ENCODE measurements at places on chromosomes 11 and 22.

GRCh38 chr11:914747-915501 is 4.3 kb upstream of the CHID1 start:
- no peak for DNase-seq

- no peak for DNase-seq
Measured at GRCh38 chr11:23539556-23539955, 679.3 kb upstream of the CCDC179 start.

DNA sequence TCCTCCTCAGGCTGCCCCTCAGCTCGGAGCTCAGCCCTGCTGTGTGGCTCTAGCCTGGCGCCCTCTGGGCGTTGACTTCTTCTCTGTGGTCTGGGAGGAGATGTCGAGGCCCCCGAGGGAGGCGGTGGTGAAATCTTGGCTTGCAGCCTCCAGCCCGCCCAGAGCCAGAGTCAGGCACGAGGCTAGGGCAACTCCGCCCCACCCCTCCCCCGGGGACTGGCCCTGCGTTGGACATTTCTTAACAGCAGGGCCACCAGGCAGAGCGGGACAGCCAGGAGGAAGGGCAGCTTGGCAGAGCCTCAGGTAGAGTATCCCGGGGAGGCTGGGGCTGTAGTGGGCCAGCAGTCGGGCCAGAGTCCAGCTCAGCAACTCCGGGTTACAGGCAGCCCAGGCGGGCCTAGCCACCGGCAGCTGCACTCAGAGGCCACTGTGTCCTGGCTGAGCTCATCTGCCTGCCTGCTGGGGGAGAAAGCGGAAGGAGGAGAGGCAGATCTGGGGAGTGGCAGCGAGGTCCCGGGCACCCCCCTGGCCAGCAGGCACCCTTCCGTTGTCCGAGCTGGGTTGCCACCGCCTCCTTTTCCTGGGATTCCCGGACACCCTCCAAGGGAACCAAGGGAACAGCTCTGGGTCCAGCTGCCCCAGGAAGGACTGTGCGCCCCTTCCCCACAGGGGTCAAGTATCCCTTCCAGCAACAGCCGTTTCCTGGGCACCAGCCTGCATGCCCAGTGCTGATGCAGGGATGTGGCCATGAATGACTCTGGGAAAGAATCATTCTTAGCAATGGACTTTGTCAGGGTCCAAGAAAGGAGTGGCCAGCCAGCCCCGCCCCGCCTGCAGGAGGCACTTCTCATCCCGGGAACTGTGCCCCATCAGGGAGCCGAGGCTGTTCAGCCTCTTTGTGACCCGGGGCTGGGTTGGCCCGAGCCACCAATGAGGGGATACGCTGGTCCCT is at the start of gene ALDH3B1:
Gene ALDH3B1, plus strand, starts transcription at position 238 of the 952 bp plus-strand sequence. CDS start 4,971 bp downstream, outside the sequence.
- peak; percentile 79 for DNase-seq

DNA sequence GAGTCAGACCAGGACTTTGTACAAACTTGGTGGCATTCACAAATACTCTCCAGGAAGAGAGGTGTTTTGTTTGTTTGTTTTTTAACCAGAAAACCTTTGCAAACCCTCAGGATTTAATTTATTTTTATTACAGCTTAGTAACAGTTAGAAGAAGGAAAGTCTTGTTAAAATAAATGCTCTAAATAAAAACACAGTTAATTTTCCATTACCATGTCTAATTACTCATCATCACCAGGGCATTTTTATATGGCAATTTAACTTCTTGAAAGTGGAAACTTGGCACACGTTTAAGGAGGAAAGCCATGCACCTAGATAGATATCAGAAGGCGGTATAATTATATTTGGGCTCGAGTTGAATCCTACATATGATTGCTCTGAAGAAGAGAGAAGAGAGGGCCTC is 7.4 kb downstream of the BARX2 start:
- no peak for DNase-seq

- no peak for DNase-seq
Measured at GRCh38 chr11:33310720-33311500, 53.7 kb downstream of the HIPK3 start.

DNA sequence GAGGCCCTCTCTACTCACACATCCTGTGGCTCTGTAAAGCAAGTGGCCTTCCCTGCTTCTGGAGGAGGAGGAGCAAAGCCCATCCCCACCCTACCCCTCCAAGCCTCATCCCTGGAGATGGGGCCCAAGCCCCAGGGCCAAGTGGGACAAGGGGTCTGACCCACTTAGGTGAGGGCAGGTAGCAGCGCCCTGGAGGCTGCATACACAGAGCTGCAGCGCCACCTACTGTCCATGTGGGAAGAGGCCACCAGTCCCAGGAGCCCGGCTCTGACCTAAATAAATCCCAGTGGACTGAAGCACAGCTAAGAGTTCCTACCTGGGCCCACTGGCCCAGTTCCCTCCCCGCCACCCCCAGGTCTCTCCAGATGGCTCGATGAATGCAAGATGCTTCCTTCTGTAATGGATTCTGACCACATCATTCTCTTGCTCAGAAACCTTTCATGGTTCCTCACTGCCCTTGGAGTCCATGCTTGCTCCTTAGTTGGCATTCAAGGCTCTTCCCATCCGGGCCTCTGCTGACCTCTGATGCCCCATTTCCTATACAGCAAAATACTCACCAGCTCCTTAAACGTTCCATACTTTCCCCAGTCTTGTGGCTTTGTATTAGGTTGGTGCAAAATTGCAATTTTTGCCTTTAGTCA is 62.1 kb downstream of the THAP12 start:
- peak; percentile 85 for DNase-seq

DNA sequence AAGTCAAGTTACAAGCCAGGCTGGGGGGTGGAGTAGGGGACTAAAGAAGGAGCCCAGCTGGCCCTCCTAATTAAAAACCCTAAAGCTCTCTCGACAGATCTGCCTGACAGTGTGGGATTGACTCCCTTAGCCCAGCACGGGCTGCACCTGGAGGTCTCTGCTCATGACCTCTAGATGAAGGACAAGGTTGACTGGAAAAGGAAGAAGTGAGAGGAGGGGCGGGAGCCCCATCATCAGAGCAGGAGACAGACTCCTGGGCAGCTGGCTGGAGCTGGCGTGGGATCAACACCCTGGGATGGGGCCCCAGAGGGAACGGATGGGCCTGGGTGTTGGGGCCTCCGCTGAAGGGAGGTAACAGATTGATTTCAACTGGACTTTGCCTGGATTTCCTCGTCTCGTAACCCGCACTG is 46.1 kb downstream of the RPUSD4 start:
- DNase-seq, result no peak

DNA sequence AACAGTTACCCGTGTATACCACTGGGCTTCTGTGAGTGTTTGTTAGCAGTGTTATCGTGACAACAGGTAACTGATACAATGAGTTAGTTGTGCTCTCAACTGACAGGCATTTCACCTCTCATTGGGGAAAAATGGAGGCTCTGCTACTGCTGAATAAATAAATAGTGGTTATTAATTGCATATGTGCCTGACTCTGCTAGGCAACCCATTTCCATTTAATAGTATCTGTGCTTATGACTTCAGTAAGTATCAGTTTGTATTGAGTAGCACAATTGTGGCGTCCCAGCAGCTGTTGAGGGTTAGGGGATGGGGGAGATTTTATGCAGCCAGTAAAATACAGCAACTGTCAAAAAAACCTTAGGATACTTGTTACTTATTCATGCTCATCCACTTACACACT is 123.4 kb upstream of the SEZ6L start:
- no peak for DNase-seq

DNA sequence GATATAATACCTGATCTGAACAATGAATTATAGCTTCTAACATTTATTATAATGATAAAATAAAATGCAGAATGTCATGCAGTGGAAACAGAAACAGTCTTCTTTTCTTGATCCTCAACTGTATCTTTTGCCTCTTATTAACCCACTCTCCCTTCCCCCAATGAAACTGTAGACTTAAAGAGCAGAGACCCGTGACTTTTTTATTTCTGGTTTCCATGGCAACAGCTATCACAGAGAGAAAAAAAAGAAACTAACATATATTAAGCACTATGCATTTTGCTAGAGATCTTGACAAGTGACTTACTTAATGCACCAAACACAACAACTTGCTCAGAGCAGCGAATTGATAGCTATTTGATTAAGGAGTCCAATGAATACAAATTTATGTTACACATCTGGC is 69.3 kb downstream of the RAB38 start:
- no peak for DNase-seq

DNA sequence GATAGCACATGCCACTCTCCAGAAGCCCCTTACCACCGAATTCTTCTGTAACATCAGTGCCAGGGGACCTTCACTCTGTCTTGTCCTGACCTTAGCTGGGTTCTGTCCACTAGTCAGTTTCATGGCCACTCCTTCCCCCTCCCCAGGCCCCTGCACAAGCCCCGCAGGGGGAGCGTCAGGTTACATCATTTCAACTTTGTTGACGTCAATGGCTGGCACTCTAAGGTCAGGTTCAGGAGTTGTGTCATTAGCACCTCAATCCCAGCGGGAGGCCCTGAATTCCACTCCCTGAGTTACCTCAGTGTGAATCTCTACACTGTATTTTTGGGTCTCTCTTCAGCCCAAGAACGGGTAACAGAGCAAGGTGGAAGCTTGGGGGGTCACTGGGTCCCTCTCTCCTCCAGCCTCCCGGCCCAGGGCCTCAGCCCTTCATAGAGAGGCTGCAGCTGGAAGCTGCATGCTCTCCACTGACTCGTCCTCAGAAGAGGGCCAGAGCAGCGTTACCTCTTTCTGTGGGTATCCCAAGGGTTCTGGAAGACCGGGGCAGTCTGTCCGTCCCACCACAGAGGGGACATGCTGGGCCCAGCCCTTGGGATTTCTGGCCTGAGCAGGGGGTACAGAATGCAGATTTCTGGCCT is 10.3 kb downstream of the USH1C start:
- no peak for DNase-seq

- DNase-seq, result no peak
Measured at GRCh38 chr22:26658161-26658560, 773 bp downstream of the MIAT start.

DNA sequence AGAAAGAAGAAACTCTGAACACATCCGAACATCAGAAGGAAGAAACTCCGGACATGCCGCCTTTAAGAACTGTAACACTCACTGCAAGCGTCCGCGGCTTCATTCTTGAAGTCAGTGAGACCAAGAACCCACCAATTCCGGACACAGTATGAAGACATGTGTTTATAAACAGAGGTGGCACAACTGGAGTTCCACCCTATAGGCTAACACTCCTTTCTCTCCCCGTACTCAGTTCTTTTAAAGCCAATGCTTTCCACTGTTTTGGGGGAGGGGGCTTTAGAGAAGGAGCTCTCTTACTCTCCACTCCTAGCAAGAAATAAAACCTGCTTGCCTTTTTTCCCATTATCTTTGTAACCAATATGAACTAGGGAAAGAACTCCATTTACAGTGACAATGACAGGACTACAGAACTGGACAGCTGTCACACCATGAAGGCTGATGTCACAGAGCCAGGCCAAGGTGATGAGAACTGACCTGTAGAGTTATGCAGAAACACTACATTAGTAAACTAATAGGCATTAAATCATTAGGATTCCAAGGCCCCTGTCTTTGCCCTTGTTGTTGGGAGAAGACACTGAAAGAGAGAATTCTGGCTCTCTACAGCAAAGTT is 733 bp downstream of the TRIM5 start:
- DNase-seq, result no peak

DNA sequence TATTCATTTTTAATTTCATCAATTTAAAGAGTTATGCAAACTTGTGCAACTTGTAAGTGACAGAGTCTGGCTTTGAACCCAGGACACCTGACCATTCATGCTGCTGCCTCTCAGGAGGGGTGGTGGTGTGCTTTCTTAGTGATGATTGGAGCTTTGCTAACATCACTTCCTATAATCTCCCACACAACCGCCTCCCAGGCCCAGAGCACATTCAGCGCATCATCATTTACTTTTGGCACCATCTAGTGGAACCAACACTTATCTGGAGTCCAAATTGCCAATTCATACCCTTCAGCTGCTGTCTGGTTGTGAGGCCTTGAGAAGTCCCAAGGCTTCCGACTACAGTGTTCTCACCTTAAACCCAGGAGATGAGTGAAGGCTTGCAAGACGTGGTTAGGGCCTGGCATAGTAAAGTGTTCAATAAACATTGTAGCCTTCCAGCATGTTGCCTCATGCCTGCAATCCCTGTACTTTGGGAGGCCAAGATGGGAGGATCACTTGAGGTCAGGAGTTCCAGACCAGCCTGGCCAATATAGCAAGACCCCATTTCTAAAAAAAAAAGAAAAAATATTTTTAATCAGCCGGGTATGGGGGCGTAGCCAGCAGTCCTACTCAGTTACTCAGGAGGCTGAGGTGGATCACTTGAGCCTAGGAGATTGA is 1.1 kb upstream of the TTLL1 start:
- DNase-seq, result no peak

DNA sequence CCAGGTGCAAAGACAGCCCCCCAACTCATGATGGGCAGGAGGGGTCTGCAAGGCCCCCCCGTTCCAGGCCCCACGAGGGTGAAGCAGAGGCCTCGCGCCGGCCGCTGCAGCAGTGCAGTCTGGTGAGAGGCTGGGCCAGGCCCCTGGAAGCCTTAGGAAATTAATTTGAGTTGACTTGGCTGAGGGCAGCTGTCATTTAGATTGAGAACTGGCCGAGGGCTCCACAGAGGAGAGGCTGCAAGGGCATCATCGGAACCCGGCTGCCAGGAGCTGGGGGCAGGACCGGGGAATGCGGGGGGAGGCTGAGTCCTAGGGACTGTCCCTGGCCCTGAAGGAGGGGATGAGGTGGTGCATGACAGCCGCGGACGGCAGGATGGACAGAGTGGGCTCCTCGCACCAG is 39.9 kb downstream of the MN1 start:
- DNase-seq, result no peak

DNA sequence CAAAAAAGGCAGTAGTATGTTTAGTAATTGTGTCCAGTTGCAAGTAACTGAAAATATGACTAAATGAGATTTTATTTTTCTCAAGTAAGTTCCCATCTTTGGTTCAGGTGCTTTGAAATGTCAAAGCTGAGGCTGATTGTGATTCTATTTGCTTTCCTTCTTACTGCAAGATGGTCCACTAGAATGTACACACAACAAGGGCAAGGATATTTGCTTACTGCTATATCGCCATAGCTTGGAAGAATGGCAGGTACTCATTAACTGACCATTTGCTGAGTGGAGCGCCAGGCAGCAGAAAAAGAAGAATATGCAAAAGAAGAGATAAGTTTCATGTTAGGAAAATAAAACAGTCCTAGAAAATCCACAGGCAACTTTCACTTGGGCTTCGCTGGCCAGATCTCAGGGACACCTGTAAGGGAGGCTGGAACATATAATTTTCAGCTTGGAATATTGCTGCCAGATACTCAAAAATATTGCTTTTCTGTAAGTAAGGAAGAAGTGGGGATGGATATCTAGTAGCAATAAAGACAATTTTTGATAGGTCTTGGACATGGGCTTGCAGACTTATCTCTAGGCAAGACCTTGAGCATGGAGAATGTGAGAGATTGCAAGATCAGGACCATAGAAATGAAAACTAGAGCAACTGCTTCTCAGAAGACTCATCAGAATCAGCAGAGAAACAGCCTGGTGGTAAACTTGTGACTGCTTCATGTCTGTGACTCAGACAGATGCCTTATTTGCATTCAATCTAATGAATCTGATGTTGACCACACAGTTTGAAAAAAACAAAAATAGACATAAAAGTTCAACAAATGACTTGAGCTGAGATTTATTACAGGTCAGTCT is 44.8 kb upstream of the OR9Q1 start:
- DNase-seq, result no peak

Measured in left forelimb (tissue), 1 donor.